ENCODE measurements at places on chromosomes 13 and 19.

- DNase-seq = no peak
Observed at GRCh38 chr13:97127842-97128241, 94.3 kb upstream of the MBNL2 start.

DNA sequence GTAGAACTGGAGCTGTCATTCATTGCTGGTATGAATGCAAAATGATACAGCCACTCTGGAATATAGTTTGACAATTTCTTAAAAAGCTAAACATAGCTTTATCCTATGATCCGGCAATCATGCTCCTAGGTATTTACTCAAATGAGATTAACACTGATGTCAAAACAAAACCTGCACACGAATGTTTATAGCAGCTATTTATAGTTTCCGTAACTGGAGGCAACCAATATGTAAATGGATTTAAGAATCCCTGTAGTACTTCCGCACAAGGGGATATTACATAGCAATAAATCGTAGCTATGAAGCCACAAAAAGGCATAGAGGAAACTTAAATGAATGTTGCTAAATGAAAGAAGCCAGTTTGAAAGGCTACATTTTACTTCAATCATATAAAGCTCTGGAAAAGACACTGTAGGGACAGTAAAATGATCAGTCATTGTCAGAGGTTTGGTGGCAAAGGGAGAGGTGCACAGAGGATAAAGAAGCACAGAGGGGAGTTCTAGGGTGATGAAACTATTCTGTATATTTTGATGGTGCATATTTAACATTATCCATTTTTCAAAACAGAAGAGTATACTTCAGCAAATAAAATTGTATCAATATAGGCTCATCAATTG is 1893.0 kb upstream of the PCDH20 start:
- no peak for DNase-seq

DNA sequence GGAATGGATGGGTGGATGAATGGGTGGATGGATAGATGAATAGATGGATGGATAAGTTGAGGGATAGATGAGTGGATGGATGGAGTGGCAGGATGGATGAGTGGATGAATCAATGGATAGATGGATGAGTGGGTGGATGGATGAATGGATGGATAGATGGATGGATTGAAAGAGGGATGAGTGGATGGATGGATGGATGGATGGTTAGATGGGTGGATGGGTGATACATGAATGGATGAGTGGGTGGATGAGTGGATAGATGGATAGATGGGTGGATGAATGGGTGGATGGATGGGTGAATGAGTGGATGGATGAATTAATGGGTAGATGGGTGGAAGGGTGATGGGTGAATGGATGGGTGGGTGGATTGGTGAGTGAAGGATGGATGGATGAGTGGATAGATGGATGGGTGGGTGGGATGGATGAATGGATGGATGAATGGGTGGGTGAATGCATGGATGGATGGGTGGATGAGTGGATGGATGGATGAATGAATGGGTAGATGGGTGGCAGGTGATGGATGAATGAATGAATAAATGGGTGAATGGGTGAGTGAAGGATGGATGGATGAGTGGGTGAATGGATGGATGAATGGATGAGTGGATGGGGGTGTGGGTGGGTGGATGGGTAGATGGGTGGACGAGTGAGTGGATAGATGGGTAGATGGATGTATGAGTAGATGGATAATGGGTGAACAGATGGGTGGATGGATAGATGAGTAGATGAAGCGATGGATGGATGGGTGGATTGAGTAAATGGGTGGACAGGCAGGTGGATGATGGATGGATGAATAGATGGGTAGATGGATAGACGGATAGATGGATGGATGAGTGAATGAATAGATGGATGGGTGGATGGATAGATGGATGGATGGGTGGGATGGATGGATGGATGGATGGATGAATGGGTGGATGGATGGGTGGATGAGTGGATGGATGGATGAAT is 17.7 kb downstream of the GNA15 start:
- no peak for DNase-seq

DNA sequence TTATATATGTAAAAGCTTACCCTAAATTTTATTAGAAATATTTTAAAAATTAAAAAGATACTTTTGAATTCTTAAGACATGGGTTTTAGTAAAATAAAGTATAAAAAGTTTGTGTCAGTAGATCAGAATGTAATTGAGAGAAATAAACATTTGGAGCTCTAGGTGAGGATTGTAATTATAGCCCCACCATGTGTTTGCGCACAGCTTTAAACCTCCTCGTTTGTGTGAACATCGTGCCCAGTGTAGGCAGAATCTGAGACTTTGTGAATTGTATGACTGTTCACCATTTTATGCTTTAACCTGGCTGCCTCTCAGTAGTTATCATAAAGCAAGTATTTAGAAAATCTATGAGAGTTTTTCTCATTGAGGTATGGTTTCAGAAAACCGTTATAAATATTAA is 29.1 kb downstream of the CUL4A start:
- no peak for DNase-seq

DNA sequence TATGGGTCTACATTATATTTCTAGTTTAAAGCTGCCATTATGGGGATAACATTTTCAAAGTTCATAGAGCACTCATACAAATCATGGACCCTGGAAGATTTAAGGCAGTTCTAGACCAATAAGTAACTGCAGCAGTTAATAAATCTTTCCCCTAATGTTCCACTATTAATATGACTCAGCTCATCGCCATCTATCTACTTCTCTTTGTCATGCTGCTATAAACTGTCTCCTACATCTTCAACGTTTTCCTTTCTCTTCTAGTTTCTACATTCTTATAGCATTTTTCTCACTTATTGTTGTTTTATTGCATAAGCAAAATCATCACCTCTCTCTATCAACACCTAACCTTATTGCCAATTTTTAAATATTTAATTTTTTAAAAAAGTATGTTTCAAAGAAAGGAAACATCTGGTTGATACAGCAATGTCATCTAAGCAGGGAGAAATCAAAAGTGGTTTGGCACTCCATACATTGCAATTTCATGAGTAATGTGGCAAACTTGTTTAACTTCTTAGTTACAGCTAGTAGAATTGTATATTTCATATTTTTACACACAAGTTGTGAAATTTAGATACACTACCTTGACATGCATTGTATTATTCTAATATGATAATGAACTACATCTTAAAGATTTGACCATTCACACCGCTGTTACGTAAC is 1500.4 kb upstream of the MIR17HG start:
- DNase-seq = no peak

Measured in epithelial cell of prostate (primary cell).